ENCODE measurements at places on chromosomes 5 and 9.

DNA sequence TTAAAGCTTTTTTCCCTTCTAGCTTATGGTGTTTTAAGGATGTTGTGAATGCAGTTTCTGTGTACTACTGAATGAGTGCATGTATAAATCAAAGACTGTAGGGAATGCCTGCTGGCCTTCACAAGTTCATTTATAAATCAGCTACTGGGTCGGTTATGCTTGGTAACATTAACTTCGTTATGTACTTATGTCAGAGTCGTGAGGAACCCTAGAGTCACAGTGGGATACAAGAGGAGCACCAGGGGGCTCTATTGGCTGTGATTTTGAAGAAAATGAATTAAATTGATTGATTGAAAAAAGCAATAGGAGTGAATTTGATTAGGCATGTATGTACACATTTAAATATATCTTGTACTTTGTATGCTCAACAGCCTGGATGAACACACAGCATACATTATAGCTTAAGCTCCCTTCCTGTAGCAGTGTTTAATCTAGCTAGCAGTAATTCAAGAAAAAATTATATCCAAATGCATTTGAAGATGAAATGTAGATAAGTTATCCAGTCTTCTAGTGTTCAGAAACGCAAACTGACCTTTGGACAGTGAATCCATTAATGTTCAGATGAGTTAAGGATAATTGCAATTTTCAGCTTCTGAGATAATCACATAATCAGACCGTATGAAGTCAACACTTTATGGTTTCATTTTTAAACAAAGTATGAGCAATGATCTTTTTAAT is 204.2 kb downstream of the KDM4C start:
- no peak for DNase-seq

- no peak for DNase-seq
Observed at GRCh38 chr9:133372144-133372543, 3.7 kb downstream of the SURF4 start.

DNA sequence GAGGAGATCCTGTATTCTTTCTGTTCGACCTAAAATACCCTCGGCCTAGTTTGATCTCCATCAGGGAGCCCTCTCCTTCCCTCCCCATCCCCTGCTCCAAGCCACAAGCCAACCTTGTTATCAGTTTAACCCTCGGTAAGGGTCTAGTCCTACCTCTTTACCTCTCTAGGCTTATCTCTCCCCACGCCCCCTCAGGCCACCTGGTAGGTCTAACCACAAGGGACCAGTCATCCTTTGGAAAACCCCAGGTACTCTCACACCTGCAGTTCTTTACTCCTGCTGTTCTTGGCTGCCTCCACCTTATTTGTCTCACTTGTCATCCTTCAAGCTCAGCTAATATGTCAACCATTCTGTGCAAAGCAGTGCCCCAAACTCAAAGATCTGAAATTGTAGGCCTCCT is 78.7 kb downstream of the RAD23B start:
- no peak for DNase-seq

GRCh38 chr9:130387905-130388304 is 56.9 kb upstream of the ASS1 start:
- no peak for DNase-seq

GRCh38 chr9:86868616-86869015 is 78.7 kb downstream of the GAS1 start:
- DNase-seq, result no peak

- DNase-seq, result no peak
Observed at GRCh38 chr9:108396193-108396592, 459.6 kb downstream of the ACTL7B start.

GRCh38 chr5:82418608-82418950 is 140.4 kb upstream of the RPS23 start:
- no peak for DNase-seq

- no peak for DNase-seq
Observed at GRCh38 chr5:88693071-88693932, 189.7 kb downstream of the MEF2C start.

- no peak for DNase-seq
Observed at GRCh38 chr9:112621018-112621655, 96.8 kb downstream of the INIP start.

DNA sequence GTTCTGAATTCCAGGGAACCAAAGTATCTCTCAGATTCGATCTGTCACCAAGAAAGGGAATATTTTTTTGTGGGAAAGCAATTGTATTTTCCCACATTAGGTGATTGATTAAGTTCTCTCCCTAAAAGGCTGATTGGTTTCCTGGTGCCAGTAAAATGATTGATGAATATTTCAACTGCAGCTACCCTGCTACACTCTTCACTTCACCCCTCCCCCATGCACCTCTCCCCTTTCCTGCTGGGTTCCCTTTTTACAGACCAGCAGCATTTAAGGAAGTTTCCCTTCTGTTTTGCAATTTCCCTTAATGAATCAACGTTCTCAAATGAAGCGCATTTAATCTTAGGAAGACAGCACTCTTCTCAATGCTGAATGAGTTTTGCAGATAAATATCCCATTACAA is 13.1 kb downstream of the NR6A1 start:
- no peak for DNase-seq

- no peak for DNase-seq
Observed at GRCh38 chr9:101791533-101791932, 53.1 kb upstream of the GRIN3A start.

- no peak for DNase-seq
Observed at GRCh38 chr5:168765086-168765550, 185.9 kb upstream of the PANK3 start.

GRCh38 chr5:172630482-172630881 is 10.6 kb upstream of the NEURL1B start:
- no peak for DNase-seq

GRCh38 chr5:168746893-168747640 is 167.9 kb upstream of the PANK3 start:
- no peak for DNase-seq

- no peak for DNase-seq
Observed at GRCh38 chr5:153659039-153659736, 168.7 kb downstream of the GRIA1 start.

DNA sequence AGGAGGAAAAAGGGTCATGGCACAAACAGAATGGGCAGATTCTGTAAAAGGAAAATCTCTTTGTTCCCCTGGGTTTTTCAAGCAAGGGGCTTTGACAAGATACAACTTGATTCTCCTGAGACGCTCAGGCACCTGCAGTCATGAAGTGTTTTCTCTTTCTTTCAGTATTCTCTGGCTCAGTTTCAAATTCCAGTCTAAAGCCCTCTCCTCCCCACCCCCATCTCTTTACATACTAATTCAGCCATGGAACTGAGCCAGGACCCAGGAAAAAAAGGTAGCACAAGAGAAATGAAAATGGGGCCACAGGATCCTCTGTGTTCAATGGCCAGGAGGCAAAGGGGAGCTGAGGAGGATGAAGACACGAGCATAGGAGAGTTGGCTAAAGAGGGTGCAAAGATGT is 408.4 kb downstream of the SPOCK1 start:
- DNase-seq, result no peak

DNA sequence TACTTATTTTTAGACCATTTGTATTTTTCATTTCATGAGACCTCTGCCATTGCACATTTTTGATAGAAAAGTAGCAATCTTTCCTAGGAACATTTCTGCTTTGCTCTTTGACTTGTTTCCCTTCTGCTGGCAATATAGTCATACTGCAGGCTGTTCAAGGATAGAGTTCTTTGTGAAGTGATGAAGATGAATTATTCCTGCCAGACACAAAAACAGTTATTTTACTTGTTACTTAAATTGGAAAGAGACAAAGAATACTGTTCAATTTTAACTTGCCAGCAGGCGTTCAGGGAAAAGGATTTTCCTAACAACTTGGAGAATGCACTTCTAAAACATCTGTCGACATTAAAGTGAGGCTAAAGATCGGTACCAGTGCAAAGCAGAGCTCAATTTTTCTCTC is 251.7 kb upstream of the ACTBL2 start:
- no peak for DNase-seq

DNA sequence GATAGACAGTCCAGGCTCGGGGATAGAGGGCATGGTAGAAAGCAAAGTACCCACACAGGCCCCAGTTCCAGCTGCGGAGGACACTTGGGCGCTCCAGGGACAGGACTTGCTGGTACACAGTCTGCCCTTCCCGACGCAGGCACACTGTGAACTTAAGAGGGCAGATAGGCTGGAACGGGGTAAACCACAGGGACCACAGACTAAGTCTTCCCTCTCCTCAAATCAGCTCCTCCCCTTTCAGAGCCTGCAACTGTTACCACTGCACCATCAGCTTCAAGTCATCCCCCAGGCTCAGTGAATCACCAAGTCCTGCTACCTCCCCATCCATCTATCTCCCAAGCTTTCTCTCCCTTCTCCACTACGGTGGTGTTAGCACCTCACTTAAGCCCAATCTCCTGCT is 7.3 kb downstream of the GBA2 start:
- DNase-seq, result no peak

DNA sequence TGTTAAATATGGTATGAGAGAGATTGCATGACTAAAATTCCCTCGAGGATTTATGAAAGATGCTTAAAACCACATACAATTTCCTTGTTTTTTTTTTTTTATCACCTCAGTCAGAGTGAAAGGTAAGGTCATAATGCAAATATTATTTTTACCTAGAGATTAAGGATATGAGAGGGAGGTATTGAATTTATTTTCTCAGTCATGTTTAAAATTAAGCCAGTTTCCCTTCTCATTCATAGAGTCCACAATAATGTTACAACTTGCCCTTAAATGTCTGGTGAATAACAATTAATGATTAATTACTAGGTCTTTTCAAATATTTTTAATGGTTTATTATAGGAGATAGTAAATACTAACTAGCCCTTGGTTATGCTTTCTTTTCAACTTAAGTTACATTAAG is 144.9 kb upstream of the HAPLN1 start:
- no peak for DNase-seq

- DNase-seq, result no peak
Observed at GRCh38 chr5:168752416-168753190, 173.4 kb upstream of the PANK3 start.

- DNase-seq, result no peak
Observed at GRCh38 chr5:134432174-134432573, 20.5 kb upstream of the CDKN2AIPNL start.

DNA sequence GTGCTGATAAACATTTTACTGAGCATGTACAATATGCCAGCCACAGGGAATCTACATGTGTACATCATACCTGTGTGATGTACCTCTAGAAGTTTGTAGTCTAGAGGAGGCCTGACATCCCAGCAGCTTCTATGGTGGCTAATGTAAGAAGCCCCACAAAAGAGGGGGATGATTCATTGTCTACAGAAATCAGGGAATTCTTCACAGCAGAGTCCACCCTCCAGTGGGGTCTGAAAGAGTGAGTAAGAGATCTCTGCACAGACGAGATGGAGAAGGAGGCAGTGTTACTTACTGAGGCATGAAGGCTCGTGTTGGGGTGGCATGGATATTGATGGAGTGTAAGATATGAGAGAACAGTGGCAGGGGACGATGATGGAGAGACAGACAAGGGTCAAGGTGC is 103.0 kb downstream of the NTRK2 start:
- no peak for DNase-seq

DNA sequence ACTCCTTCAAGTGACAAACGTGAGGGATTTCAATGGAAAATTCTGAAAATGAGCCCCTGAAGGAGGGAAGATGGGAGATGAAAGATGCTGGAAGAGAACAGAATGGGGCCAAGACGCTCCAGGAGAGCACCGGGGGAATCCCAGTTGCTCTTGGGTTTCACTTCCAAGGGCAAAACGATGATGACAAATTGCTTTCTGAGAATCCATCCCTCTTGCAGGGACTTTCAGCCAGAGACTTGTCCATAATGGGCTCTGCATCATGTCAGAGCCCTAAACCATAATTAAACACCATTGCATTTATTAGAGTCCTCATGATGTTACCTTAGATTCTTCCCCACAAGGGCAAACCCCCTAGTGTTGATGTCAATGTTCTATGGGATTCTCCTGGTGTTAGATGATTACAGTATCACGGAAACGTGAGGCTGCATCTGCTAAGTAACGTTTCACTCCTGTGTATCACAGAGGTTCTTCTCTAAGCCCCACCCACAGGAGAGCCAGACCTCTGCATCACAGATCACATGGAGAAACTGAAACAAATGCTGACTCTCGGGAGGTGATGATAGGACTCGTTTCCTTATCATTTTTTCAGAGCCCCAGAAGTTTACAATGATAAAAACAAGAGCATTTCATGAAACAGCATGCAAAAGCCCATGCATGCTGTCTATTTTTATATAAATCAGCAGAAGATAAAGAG is 114.4 kb downstream of the TENT4A start:
- DNase-seq, result no peak
